ENCODE measurements at places on chromosomes 3 and 15. TPM values are rescaled to one million over a fixed set of nuclear protein-coding genes. Genes with fewer than 3 reads are reported as not detected.

Gene ECE2
- not detected for polyA plus RNA-seq

DNA sequence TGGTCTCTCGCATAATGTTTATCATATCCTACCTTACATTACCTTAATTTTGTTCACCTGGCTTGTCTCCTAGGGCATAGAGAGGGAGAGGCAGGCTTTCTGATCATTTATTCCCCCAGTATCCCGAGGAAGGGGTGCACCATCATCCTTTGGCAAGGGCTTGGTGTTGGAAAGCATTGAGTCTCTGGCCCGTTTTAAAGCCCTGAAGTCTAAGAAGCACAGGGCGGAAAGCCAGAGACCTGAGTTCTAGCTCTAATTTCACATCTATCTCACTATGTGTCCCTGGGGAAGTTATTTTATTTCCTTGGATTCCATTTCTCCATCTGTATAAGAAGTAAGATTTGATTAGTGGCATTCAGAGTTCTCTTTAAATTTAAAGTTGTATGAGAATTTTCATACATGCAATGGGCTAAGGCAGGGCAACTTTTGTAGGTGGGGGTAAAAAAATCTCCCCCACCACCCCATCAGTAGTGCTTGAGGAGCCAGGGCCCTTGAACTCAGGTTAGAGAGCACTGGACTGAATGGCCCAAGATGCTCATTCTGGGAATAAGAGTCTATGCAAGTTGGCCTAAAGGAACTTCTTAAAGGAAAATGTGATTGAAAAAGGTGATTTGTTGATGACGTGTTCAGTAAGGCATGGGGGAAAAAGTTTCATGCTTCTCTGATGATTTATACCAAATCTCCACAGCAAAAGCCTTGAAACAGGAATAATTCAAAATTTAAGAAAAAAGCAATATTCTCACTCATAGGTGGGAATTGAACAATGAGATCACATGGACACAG, 10.1 kb downstream of the TMC3 start:
- no peaks in the 10 kb centered on the region for H3K27me3 ChIP-seq
- no peak for DNase-seq
- H3K27ac ChIP-seq = no peak overlapping the region
- no peaks in the 10 kb centered on the region for H3K36me3 ChIP-seq
- H3K4me1 ChIP-seq = no peaks in the 10 kb centered on the region

DNA sequence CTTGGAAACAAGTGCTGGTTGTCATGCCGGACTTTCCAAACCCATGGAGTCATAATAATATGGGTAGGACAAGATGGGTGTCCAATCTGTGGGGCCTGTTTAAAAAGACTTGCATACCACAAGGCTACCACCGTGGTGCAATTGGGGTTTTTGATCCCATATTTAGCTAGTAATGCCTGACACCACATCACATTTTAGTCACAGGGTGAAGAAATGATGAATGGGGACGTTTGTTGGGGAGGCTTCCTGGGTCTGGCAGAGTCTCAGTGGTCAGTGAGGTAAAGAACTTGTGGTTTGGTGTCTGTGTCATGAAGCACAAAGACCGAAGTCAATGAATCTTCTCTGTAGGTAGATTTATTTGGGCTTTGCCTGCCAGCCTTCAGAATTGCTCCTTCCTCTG, 31.0 kb downstream of the P3H2 start:
- DNase-seq = no peak
- H3K27me3 ChIP-seq = no peaks in the 10 kb centered on the region
- H3K27ac ChIP-seq = no peak overlapping the region
- H3K4me3 ChIP-seq = no peak overlapping the region
- peaks cover 12% of the 10 kb centered on the region for H3K4me1 ChIP-seq
- H3K36me3 ChIP-seq = no peaks in the 10 kb centered on the region

DNA sequence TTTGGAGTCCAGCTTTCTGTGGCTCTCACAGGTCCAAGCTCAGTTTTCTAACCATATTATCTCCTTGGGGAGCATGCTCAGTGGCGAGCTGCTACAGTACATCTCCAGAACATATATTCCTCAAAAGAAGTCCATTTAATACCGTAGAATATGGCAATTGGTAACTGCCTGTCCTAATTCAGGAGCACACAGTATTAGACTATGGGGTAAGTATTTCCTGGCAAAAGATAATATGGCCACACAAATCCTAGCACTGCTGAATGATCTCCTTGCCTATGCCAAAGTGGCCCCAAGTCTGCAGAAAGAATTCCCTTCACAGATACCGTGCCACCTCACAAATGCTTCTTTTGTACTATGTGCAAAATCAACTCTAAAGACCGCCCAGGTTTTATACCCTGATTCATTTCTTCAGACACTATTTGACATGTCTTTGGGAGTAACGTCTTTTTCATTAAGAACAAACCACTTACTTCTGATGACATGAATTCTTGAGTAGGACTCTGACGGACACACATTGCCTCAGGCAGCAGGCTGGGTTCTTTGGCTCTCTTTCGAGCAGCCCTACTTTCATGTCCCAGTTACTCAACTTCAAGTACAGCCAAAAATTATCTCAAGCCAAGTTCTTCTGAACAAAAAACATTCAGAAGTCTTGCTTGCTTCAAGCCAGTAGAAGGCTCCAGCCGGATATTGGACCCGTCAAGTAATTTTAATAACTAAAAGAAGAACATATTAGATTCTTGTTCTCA, 368.3 kb upstream of the DCBLD2 start:
- H3K27ac ChIP-seq = no peak overlapping the region
- DNase-seq = no peak
- no peak overlapping the region for H3K4me3 ChIP-seq
- no peaks in the 10 kb centered on the region for H3K4me1 ChIP-seq
- no peaks in the 10 kb centered on the region for H3K36me3 ChIP-seq

GRCh38 chr3:186902154-186902553, 28.2 kb upstream of the ST6GAL1 start:
- H3K27ac ChIP-seq = no peak overlapping the region
- DNase-seq = no peak
- H3K4me3 ChIP-seq = no peak overlapping the region
- no peaks in the 10 kb centered on the region for H3K4me1 ChIP-seq

DNA sequence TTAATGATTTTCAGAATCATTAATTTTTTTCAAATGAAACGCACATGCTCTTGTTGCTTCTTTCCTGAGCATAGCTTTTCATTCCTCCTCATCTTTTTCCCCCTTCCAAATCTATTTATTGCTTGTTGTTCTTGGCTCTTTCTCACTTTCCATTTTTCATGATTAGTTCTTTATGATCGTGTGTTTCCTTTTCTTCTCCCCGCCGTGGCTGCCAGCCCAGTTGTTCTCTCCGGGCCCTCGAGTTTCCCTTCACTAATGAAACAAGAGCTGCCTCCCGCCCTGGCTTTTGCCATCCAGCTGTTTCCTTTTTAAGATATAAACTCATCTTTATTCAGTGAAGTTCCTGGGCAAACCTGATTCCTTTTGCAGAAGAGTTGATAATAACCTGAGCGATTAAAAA, 170.2 kb upstream of the NR2F2 start:
- no peaks in the 10 kb centered on the region for H3K4me1 ChIP-seq
- DNase-seq = peak; percentile 16
- H3K4me3 ChIP-seq = no peak overlapping the region
- H3K36me3 ChIP-seq = no peaks in the 10 kb centered on the region

DNA sequence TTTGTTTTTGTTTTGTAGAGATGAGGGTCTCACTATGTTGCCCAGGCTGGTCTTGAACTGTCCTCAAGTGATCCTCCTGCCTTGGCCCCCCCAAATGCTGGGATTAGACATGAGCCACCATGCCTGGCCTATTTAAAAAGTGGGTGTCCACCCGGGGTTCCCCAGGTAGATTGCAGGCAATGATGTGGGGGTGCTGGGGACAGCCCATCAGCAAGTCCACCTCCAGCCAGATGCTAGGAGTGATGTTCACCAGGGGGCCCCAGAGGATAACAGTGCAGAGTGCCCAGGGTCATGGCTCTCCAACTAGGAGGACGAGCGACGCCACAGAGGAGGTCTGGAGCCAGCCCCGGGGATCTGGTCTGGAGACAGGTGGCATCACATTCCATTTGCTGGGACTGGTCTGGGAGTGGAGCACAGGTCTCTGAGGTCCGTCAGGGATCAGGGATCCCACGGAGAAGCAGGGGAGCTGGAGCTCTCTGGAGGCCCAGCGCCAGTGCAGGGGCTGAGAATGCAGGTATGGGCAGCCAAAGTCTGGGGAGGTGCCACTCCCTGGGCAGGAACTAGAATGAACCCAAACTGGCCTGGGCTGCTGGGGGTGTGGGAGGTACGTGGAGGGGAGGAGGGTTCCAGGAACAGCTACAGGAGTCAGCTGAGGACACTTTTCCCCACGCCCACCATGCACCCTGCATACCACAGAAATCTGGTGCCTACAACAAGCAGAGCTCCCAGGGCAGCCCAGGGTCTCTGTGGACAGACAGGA, 51.2 kb upstream of the PCSK6 start:
- H3K4me1 ChIP-seq = no peaks in the 10 kb centered on the region
- no peak overlapping the region for H3K27ac ChIP-seq
- DNase-seq = no peak
- peaks cover 8% of the 10 kb centered on the region for H3K27me3 ChIP-seq

Gene CHL1
- polyA plus RNA-seq = 0.38 TPM

Measured in IMR-90 (cell line).